ENCODE measurements at places on chromosomes 7 and 10. TPM values are rescaled to one million over a fixed set of nuclear protein-coding genes. Genes with fewer than 3 reads are reported as not detected.

The PRKAR2B gene
- total RNA-seq, result 24.2 TPM

The AKR1C4 gene
- total RNA-seq, result not detected

The MAP3K8 gene
- 7.4 TPM for total RNA-seq

The CCDC7 gene
- 16.7 TPM for total RNA-seq
